ENCODE measurements at places on chromosomes 4 and X.

- DNase-seq: peak; percentile 56
Observed at GRCh38 chr4:155496294-155496626, 119.5 kb upstream of the MAP9 start.

DNA sequence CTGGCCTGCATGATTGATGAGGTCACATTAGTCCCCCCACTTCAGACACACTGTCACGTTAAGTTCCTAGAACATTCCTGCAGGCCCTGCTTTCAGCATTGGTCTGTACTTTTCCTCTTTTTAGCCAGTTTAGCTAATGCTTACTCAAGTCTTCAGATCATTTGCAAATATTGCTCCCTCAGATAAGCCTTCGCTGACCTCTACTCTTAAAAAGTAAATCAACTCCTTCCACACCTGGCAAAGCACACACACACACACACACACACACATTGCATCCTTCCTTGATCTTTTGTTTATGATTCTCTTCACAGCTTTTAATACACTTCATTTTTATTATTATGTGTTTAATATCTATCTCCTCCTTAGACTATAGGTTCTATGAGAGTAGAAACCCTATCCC lies 31.4 kb downstream of the PARM1 start:
- DNase-seq: no peak

DNA sequence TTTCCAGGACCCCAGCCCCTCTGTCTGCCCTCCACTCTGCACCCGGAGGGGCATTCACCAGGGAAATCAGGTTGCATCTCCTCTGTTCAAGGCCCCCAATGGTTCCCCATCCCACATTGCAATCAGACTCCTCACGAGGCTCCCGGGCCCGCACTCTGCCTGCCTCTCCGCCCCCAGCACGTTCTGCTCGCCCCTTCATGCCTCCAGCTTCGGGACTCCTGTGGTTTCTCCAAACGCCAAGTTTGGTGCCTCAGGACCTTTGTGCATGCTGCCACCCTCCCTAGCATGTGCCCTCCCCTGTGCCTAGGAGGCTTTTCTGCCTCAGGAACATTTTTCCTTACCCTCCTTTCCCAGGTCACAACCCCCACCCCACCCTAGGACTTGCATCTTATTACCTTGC lies 183.6 kb upstream of the PSAPL1 start:
- DNase-seq: no peak

- DNase-seq: no peak
Observed at GRCh38 chr4:86181585-86181984, 178.3 kb downstream of the MAPK10 start.

DNA sequence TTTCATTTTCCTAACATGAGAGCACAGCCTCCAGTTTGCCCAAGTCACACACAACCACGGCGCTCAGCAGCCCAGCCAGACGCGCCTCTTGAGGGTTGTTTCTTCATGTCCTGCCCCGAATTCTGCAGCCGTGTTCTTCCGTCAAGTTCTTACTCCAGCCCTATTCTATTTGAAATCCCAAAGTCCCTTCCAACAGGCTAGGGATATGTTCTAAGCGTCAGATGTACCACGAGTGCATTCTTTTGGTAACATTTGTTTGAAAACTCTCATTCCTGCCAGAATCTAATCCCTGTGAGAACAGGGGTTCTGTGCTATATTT lies 23.1 kb downstream of the ACSL1 start:
- DNase-seq: no peak

GRCh38 chr4:143381189-143382118 lies 44.8 kb downstream of the GAB1 start:
- peak; percentile 83 for DNase-seq

- no peak for DNase-seq
Observed at GRCh38 chr4:70728091-70728490, 6.3 kb downstream of the RUFY3 start.

DNA sequence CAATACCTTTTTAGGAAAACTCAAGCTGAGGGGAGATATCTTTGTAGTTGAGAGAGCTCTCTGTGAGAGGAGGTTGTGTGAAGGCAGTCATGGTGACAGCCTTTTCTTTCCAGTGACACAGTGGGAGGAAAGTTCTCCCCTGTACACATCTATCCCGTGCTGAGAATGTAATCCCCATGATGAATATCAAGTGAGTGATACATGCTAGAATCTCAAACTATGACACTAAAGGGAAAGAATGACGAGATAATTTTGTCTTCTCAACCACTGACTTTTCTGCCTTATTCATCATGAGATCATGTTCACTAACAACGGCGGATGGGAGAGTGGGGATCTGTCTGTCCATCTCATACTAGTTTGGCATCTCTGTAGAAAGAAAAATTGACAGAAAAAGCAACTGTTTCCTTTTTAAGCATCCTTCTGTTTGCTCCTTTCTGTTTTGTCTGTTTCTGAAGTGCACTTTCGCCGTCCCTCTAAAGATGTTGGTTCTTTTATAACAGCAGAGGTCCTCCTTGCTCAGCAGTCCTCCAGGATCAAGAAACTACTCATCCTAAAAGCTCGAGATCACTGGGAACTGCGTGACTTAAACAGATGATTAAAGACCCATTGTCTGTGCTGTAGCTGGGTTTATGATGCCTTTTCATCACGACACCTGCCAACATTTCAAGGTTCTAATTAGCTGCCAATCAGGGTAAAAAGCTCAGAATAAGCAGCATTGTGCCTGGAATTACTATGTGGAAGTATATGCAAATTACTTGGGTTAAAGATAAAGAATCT lies 137.6 kb downstream of the DCK start:
- DNase-seq: peak; percentile 26

GRCh38 chr4:41143311-41144039 lies 70.9 kb downstream of the APBB2 start:
- no peak for DNase-seq

DNA sequence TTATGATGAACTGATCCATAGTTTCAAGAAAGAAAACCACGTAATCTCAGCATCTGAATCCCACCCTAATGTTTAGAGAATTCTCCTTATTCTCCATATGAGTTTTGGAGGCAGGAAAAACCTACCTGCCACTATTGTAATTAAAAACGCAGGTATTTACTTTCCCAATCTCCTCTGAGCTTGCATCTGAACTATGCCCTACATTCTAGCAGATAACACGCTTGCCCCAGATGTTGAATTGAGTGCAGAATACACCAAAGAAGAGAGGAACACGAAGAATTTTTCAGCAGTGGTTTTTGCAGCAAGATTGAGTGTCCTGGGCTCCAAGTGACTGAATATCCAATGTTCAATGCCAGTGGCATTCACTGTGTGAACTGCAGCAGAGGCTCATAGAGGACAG lies 182.4 kb downstream of the COX18 start:
- DNase-seq: no peak

DNA sequence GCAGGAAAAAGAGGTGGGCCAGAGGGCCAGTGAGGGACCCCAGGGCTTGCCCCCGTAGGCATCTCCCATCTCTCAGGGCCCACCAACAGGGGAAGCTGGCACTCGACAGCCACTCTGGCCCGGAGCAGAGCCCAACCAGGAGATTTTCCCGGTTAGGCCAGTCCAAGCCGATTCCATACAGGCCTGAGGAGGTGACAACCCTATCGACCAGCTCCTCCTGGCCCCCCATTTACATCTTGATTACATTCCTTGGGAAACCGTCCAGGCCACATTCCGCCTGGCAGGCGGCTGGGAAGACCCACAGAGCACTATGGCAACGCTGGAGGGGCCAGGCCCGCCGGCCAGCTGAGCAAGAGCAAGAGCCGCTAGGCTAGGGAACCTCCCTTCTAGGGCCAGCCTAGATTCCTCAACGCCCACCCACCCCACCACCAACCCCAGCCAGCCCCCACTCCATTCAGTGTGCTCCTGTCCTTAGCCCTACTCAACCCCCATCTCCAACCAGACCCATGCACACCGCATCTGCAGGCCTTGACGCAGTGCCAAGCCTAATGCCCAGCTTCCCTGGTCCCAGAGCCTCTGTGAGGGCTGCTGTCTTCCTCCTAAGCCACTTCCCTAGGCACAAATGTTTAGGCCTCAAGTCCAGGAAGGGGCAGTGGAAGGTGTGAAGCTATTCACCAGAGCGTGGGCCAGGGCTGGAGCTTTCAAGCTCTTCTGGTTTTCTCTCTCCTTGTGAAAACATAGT lies 161.2 kb downstream of the EFNB1 start:
- DNase-seq: no peak

DNA sequence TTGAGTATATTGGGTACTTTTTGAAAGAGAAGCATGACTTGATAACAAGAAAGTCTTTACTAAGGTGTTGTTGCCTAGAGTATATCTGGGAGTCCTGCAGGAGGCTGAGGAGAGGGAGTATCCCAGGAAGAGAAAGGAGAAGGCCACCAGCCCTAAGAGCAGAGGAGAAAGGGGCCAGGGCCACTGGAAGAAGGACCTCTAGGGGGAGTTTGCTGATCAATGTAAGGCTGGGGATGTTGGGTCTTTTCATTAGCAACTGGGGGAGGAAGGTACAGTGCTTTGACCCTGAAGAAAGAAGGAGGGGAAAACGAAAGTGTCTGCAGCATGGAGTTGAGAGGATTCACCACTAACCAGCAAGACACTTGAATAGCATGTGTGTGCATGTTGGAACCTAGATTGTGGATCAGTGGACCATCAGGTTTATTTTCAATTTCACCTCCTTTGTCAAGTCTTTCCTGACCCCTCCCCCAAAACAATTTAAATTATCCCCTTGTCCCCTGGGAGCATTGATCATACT lies 4.5 kb downstream of the SMIM9 start:
- DNase-seq: no peak

GRCh38 chr4:183200453-183200852 lies 101.4 kb downstream of the WWC2 start:
- peak; percentile 9 for DNase-seq

- no peak for DNase-seq
Observed at GRCh38 chrX:13599491-13599890, 30.1 kb downstream of the EGFL6 start.

DNA sequence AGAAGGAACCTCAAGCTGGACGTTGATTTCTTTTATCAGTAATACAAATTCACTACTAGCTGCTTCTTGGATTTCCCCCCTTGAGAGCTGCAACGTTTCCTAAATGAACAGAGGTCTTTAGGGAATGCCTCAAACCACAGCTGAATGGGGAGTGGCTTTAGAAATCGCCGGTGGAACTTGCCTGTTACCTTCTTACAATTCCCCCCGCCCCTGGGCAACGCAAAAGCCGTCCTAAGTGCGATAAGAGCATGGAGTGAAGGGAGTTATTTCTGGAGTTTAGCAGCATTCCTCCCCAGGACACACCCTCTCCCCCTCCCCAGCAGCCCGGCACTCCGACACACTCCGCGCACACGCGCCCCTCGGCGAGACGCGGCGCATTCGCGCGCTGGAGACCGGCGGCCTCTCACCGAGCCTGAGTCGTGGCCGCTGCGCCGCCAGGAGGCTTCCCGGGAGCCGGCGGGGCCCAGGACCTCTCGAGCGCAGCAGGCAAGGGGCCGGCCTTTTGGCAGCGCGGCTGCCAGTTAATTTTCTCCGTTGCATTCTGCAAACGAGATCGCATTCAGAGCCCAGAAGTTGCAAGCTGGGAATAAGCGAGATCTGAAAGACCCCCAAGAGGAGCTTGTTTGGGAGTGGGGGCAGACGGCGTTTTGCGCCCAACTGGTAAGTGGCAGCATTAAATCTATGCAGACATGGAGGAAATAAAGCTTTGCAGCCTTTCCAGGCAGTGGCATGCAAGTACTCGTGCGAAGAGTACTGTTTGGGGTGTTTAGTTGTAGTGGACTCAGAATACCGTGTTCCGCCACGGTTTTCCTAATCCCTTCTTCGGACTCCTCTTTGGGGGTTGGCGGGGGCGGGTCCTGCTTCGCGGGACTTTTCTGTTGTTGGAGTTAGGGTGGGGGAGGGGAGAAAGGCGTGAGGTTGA lies 134.7 kb downstream of the PALLD start:
- DNase-seq: no peak

- DNase-seq: peak; percentile 83
Observed at GRCh38 chrX:14027036-14027435, 2.7 kb downstream of the GEMIN8 start.

DNA sequence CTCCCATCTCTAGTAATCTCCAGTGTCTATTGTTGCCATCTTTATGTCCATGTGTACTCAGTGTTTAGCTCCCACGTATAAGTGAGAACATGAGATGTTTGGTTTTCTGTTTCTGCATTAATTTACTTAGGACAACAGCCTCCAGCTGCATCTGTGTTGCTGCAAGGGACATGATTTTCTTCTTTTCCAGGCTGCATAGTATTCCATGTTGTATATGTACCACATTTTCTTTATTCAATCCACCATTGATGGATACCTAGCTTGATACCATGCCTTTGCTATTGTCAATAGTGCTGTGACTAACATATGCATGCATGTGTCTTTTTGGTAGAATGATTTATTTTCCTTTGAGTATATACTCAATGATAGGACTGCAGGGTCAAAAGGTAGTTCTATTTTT lies 18.6 kb upstream of the ANKRD17 start:
- DNase-seq: no peak

DNA sequence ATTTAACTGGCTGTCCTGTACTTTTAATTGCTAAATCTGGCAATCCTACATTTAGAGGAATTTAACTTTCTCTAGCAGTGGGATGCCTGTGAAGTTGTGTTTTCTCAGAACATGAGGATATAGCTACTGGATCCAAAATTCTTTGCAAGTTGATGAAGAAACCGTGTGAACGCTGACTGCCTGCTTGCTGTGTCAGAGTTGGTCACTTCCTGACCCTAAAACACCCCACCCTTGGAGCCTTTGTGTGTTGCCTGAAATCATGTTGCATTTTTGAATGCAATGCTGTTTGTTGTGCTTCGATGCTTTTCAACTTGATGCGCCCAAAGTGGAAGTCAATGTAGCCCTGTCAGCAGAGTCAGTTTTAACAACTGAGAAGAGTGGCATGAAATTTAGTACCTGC lies 211.2 kb downstream of the ANK2 start:
- no peak for DNase-seq

- DNase-seq: no peak
Observed at GRCh38 chr4:181755846-181756245, 487.4 kb upstream of the TENM3 start.

DNA sequence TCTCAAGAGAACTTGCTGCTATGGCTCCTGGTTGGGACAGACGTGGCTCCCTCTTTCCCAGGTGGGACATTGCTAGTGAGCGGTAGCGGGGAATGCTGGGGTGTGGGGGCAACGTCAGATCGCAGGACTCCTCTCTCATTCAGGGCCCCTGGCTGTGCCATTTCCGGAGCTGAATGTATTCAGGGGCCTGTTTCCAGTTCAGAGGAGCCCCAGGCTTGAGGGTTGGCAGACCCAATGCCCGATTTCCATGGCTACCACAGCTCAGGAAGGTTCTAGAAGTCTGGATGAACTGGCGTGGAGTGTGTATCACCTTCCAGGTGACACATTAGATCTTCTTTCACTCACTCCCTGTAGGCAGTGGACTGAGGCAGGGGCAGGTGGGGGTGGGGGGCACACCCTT lies 26.2 kb upstream of the CRMP1 start:
- DNase-seq: no peak

DNA sequence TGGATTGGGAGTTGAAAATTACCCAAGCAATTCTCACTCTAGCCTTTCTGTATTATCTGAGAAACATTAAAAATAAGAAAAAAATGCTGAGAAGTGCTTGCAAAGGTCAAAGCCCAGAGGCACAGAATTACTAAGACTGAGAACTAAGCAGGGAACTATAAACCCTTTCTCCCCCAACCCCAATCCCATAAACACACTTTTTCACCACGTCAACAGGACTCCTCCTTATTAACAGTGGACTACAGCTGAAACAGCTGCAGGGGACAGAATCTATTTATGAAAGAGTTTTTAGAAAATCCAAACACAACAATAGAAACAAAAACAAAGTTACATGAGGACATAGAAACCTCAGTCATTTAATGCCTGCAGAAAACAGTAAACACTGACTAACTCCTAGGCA lies 984.1 kb downstream of the TRAM1L1 start:
- no peak for DNase-seq

GRCh38 chrX:86322913-86323312 lies 174.7 kb downstream of the DACH2 start:
- no peak for DNase-seq

All from putamen (tissue), 1 donor.